ENCODE measurements at places on chromosomes 1 and 21. TPM values are rescaled to one million over a fixed set of nuclear protein-coding genes. Genes with fewer than 3 reads are reported as not detected.

DNA sequence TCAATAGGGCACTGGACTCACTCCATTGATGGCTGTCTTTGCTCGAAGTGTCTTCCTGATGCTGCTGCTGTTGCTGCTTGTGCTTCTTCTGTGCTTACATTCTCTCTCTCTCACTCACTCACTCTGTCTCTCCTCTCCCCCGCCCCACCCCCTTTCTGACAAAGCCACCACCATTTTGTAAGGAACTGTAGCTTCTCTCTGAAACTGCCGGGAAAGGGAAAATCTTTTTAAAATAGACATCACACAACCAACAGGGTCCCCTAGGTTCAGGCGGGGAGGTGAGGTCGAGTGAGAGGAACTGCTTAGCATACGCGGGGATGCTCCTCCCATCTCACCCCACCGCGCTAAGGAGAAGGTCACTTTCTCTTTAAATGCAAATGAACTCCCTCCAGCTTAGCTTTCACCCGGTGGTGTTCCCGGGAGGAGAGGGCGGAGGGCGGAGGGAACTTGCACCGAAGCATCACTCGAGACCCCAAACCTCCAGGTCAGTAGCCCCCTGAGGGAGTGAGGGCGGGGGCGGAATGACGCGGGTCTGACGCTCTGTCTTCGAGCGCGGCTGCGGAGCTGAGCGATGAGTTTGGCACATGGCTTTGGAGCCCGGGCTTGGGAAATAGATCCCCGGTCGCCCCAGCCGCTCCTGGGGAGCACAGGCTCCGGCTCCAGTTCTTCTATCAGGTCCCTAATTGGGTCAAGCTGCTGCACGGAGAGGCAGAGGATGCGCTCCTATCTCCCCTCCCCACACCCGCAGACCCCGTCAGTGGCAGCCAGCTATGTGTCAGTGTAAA is at the start of gene CCDC28B:
CCDC28B (plus strand) TSS at position 370 of the 785 bp plus-strand sequence. CDS start 1,341 bp downstream, outside the sequence.
- H3K27ac ChIP-seq, result peak within 1 kb of the TSS; percentile 8
- peaks cover 32% of the 10 kb centered on the region for H3K4me1 ChIP-seq
- DNase-seq, result peak; percentile 92
- peaks cover 14% of the 10 kb centered on the region for H3K36me3 ChIP-seq
- H3K27me3 ChIP-seq, result peaks cover 28% of the 10 kb centered on the region

GRCh38 chr1:206581571-206581981 is 30.7 kb downstream of the EIF2D start:
- H3K27ac ChIP-seq, result no peak overlapping the region
- no peak for DNase-seq
- no peaks in the 10 kb centered on the region for H3K27me3 ChIP-seq
- H3K36me3 ChIP-seq, result no peaks in the 10 kb centered on the region
- H3K4me3 ChIP-seq, result no peak overlapping the region
- no peaks in the 10 kb centered on the region for H3K4me1 ChIP-seq

DNA sequence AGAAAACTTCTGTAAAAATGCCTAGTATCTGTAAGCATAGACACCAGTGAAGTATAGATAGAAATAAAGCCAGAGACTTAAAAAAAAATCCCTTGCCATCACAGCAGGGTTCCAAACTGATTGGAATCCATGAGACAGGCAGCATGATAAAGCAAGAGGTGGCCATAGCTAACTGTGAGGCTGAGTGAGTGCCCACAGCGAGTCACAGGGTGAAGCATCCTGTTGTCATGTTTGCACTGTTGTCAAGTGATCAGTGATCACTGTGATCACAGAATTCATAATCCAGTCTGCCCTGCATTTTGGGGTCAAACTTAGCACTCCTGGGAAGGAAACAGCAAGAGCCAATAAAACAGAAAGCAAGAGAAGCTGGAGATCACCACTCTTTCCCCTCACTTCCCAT is 33.3 kb downstream of the LRRC8B start:
- H3K27me3 ChIP-seq, result no peaks in the 10 kb centered on the region
- 0 out of 2 replicates have a peak overlapping the region, but pooled peaks have one; percentile 26 for H3K27ac ChIP-seq

GRCh38 chr1:51157395-51157794 is 55.4 kb downstream of the C1orf185 start:
- H3K4me1 ChIP-seq, result no peaks in the 10 kb centered on the region
- no peak for DNase-seq
- H3K27me3 ChIP-seq, result no peaks in the 10 kb centered on the region
- H3K4me3 ChIP-seq, result no peak overlapping the region
- no peak overlapping the region for H3K27ac ChIP-seq
- no peaks in the 10 kb centered on the region for H3K36me3 ChIP-seq

- peaks cover 16% of the 10 kb centered on the region for H3K4me1 ChIP-seq
- DNase-seq, result no peak
- no peak overlapping the region for H3K27ac ChIP-seq
- no peaks in the 10 kb centered on the region for H3K27me3 ChIP-seq
- no peak overlapping the region for H3K4me3 ChIP-seq
Observed at GRCh38 chr1:45456531-45456930, 34.4 kb downstream of the TESK2 start.

DNA sequence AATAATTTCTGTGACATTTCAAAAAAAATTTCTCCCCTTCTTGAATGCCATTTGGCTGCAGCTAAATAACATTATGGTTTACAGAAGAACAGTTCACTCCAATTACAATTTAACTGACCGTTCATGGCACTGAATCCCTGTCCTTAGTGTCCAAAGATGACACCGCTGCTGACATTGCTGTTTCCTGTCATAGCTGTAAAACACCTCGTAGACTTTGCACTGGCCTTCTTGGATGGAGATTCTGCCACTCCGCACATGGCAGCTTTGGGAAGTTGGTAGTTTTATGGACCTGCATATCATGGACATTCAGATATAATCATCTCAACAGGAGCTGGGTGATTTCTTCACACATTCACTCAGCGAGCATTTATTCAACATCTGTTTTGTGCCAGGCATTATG is 5.0 kb downstream of the ARMH1 start:
- H3K4me1 ChIP-seq, result peaks cover 27% of the 10 kb centered on the region
- no peaks in the 10 kb centered on the region for H3K36me3 ChIP-seq

DNA sequence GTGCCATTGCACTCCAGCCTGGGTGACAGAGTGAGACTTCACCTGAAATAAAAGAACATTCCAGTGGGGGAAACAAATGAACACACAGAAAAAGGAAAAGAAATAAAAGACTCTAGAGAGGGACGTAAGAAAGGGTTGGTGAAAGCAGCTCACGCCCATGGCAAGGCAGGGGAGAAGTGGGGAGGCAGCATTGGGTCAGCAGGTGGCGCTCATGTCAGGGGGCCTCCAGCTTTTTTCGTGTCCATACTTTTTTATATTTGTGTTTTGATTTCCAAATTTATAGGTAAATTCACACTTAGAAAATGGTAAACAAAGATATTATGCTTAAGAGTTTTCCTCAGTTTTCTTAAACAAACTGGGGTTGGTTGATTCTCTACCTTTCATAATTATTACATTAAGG is 45.5 kb downstream of the VPS13D start:
- no peak overlapping the region for H3K4me3 ChIP-seq
- no peak overlapping the region for H3K27ac ChIP-seq
- H3K27me3 ChIP-seq, result no peaks in the 10 kb centered on the region

DNA sequence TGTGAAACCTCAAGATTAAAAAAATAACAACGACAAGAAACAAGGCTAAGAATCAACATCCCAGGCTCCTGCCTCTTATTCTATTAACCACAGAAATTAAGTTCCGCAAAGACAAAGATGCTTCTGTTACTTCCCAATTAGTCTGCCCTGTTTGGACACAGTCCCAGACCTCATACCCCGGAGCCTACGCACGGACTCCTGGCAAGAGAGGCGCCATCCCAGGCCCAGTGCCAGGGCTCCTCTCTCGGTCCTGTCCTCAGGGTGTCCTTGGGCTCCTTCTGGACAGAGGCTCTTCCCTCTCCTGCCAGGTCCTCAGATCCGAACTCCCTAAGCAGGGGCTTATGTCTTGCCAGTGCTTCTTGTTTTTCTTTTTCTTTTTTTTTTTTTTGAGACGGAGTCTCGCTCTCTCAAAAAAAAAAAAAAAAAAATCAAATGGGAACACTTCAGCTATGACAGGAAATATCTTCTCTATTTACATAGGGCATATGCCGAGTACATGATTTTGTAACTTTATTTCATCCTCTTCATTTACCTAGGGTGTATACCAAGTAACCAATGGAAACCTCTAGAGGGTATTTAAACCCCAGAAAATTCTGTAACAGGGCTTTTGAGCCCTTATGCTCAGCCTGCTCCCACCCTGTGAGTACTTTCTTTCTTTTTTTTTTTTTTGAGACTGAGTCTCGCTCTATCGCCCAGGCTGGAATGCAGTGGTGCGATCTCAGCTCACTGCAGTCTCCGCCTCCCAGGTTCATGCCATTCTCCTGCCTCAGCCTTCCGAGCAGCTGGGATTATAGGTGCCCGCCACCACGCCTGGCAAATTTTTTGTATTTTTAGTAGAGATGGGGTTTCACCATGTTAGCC is 11.7 kb upstream of the ENO1 start:
- no peak overlapping the region for H3K4me3 ChIP-seq
- no peaks in the 10 kb centered on the region for H3K4me1 ChIP-seq
- no peak overlapping the region for H3K27ac ChIP-seq
- H3K27me3 ChIP-seq, result no peaks in the 10 kb centered on the region
- no peaks in the 10 kb centered on the region for H3K36me3 ChIP-seq

DNA sequence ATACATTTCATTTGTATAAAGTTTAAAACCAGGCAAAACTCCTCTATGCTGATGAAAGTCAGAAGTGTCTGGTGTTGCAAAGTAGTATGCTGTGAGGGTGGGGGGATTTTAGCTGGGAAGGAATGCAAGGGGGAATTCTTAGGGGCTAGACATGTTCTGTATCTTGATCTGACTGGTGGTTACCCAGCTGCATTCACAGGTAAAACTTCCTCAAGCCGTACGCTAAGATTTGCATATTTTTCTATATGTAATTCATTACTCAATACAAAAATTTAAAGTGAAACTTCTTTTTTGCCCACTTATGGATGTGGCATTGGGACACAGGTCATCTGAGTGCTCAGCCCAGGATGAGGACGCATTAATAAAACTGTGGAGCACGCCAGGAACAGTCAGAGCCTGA is 323.3 kb downstream of the PAPPA2 start:
- DNase-seq, result no peak
- no peaks in the 10 kb centered on the region for H3K27me3 ChIP-seq
- no peak overlapping the region for H3K4me3 ChIP-seq
- no peak overlapping the region for H3K27ac ChIP-seq

DNA sequence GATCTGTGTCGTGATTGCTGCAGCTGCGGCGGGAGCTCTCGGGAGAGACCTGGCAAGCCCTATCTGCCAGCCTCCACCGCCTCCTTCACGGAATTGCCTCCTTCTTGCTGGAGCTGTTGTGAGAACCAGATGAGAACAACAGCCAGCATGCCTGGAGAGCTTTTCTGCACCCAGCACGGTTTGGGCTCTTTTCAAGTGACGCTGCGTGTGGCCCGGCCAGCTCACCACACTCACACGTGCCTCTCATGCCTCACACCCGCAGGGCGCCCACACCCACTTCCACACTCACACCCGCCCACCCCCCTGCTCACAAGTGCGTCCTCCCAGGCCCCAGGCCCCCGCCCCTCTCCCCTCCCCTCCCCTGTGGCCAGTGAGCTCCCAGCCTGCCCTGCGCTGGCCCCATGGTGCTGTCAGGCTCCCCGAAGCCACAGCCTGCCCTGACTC is 135.7 kb upstream of the RUNX3 start:
- DNase-seq, result no peak
- H3K27ac ChIP-seq, result no peak overlapping the region
- no peaks in the 10 kb centered on the region for H3K4me1 ChIP-seq
- H3K27me3 ChIP-seq, result no peaks in the 10 kb centered on the region
- H3K36me3 ChIP-seq, result no peaks in the 10 kb centered on the region
- H3K4me3 ChIP-seq, result no peak overlapping the region

DNA sequence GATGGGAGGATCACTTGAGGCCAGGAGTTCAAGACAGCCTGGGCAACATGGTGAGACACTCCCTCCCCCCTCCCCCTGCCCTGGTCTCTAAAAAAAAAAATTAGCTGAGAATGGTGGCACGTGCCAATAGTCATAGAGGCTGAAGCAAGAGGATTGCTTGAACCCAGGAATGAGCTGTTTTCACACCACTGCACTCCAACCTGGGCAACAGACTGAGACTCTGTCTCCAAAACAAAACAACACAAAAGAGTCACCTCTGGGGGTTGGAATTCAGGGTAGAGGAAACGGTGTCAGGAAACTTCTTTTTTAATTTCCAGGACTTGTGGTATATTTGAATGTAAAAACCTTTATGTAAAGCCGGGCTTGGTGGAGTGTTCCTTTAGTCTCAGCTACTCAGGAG is 43.2 kb downstream of the RHOU start:
- no peak for DNase-seq
- H3K27ac ChIP-seq, result no peak overlapping the region
- H3K4me3 ChIP-seq, result no peak overlapping the region
- no peaks in the 10 kb centered on the region for H3K36me3 ChIP-seq

GRCh38 chr21:44761747-44762208 is 39.8 kb downstream of the UBE2G2 start:
- no peaks in the 10 kb centered on the region for H3K4me1 ChIP-seq
- no peaks in the 10 kb centered on the region for H3K36me3 ChIP-seq
- no peak overlapping the region for H3K27ac ChIP-seq
- H3K4me3 ChIP-seq, result no peak overlapping the region

GRCh38 chr1:29286194-29286767 is 50.0 kb downstream of the PTPRU start:
- H3K36me3 ChIP-seq, result no peaks in the 10 kb centered on the region
- DNase-seq, result no peak
- peaks cover 17% of the 10 kb centered on the region for H3K4me1 ChIP-seq
- no peaks in the 10 kb centered on the region for H3K27me3 ChIP-seq

GRCh38 chr1:53639251-53639763 is 99.7 kb downstream of the GLIS1 start:
- H3K27ac ChIP-seq, result no peak overlapping the region
- no peak overlapping the region for H3K4me3 ChIP-seq
- H3K36me3 ChIP-seq, result no peaks in the 10 kb centered on the region
- DNase-seq, result peak; percentile 22
- H3K4me1 ChIP-seq, result peaks cover 4% of the 10 kb centered on the region

DNA sequence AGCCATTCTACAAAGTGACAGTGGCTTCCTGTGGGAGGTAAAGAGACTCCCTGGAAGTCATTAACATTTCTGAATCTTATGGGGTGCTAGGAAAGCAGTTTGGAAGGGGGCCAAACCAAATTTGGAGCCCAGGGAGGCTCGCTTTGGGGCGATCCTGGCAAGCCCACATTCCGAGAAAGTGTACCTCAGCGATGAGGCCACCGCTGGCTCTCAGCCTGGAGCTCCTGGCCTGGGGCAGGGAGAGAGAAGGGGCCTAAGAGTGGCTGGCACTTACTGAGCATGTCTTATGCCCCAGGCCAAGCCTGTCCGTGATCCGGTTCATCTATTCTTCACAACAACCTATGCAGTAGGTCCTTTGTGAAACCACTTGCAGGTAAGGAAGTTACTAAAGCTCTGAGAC is 98.8 kb downstream of the CCDC185 start:
- no peak overlapping the region for H3K4me3 ChIP-seq
- no peaks in the 10 kb centered on the region for H3K27me3 ChIP-seq
- no peak overlapping the region for H3K27ac ChIP-seq
- H3K4me1 ChIP-seq, result peaks cover 13% of the 10 kb centered on the region

The URB2 gene
- 42.6 TPM for total RNA-seq

The CASQ1 gene
- 2.8 TPM for total RNA-seq

The PLPP3 gene
- total RNA-seq, result 61.9 TPM

The MYCL gene
- 38.8 TPM for total RNA-seq

The SYT6 gene
- total RNA-seq, result 41.7 TPM

The KIF17 gene
- 13.3 TPM for total RNA-seq

The NUAK2 gene
- total RNA-seq, result 10.4 TPM

The RRP1B gene
- total RNA-seq, result 95.7 TPM

The FCRL2 gene
- not detected for total RNA-seq

The HAO2 gene
- not detected for total RNA-seq

The C1QC gene
- total RNA-seq, result not detected

The TMEM269 gene
- total RNA-seq, result 0.45 TPM

The GPR37L1 gene
- total RNA-seq, result not detected

The CLCNKB gene
- total RNA-seq, result 1.2 TPM

The ANKRD34A gene
- total RNA-seq, result 2.2 TPM

The BTG2 gene
- total RNA-seq, result 7.8 TPM

All from GM23338 (cell line).